ENCODE measurements at places on chromosomes 7 and 10.
A peak's percentile ranks its signal among the peaks of the same experiment; 100 is the strongest.

- no peak for DNase-seq
These were observed 117.4 kb downstream of the VIPR2 start for GRCh38 chr7:159027056-159027788.

DNA sequence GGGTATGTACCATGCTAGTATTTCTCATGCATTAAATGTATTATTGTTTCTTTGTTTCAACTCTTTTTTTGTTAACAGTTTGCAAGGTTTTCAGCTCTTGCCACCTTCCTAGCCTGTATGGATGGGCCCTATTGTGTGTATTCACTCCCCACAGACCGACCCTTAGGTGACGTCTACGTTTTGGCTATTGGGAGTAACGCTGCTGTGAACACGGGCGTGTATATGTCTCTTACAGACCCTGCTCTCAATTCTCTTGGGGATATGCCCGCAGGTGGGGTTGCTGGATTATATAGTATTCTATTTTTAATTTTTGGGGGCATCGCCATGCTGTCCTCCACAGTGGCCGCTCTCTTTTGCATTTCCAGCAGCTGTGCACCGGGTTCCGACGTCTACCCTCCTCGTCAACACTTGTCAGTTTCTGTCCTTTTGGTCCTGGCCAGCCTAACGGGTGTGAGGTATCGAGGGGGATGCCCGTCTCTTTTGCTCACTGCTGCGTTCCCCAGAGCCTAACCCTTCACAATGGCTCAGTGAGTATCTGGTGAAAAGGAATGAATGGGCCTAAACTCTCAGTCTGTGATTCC is 64.1 kb upstream of the GNA12 start:
- no peak for DNase-seq

DNA sequence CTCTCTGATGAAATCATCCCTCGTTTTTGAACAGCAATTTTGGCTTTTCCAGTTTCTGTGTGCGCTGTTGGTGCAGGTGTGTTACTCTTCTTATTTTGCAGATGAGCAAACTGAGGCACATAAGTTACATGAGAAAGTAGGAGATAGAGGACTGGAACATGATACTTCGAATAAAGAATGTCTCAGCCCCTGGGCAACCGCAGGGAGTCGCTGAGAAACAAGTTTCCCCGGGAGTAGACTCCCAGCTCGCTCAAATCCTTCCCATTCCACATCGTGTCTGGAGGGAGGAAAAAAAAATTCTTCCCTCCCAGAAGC is 18.0 kb downstream of the MXI1 start:
- DNase-seq: no peak

DNA sequence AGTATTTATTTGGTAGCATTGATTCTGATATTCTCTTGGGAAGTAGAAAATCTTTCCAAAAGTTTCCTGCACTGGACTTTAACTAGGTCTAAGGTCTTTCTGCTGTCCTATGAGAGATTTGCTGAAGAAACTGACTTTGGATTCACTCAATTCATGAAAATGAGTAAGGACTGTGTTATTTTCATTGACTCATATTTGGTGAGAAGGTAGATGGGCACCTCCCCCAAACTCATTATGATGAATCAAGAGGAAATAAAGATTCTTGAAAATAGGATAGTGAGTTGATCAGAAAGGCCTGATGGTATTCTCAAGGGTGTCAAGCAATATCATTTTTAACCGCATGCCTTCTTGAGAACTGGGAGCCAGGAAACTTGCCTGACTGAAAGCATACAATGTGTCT is 110.3 kb downstream of the RNF133 start:
- DNase-seq: no peak

GRCh38 chr10:89621438-89621837 is 23.6 kb downstream of the PANK1 start:
- no peak for DNase-seq

DNA sequence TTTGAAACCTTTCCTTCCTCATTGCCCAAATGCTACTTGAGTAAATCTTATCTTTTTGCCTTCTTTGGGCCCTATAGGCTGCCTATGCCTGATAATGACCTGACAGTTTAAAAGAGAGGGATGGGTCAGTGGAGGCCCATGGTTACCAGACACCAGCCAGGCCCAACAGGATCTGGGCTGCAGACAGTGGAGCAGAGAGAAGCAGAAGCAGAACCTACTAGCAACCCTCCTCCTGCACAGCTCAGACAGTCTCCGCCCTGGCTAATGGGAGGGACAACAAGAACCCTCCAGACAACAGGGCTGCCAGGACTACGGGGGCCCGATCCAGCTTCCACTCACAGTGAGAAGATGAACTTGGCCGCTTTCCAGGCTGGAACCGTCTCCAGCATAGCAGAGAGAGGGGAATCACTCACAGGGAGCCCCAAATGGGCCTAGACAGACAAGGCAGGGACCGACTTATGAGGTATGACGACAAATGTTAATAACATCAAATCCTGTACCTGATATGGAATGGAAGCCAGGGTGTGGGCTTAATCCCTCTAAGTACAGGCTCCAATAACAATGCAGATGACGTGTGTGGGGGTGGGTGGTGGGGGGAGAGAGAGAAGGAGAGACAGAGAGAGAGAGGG is 31.7 kb upstream of the DGKI start:
- DNase-seq: no peak

DNA sequence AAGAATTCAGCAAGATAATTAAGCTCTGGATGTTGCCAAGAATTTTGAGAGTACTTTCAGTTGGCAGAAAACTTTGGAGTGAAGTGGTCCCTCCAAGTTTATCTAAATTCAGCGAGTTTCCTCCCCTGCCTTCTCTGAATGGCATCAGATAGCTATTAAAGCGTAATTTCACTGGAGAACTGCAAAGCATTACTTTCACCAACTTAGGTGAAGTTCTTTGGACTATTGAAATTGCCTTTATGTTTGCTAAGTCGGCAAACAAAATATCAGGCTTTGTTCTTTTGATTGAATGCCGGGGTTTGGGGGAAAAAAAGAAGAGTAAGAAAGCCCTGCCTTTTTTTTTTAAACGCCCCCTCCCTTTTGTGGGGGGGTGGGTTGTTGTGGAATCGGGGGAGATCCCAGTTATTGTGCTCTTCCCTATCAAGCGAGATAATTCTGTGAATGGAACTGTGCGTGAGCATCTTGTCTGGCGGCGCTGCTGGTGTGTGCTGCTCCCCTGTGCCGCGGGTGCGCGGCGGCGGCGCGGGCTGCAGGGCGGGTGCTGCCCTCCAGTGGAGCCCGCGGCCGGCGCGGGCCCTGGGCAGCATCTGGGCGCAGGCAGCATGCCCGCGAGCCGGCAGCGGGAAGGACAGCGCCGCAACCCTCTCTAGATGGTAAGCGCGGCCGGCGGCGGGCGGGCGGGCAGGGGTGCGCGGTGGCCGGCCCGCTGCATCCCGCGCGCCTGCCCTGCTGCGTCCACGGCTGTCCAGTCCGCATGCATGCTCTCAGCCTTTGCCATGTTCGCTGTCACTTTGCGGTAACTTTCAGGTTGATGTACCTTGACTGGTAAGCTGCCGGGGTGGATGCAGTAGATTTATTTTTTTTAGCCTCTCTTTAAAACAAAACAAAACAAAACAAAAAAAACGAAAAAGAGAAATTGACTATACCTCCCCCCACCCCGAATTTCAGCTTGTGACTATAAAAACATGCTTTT is 176.5 kb downstream of the TCF7L2 start:
- DNase-seq: peak; percentile 83

DNA sequence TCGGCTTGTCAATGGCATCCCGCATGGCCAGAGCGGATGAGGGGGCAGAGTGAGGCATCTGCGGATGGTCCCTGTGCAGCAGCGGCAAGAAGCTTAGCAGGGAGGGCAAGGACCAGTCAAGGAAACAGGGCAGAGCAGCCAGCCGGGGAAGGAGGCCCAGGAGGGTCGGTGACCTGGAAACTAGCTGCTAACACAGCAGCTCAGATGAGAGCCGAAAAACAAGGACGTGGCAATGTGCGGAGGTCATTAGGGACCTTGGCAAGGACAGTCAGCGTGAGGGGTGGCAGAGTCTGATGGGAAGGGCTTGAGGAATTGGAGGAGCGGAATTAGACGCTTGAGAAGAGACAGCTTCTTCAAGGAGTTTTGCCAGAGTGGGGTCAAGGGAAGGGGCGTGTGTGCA is 20.1 kb upstream of the SH2B2 start:
- no peak for DNase-seq

- DNase-seq: peak; percentile 62
These were observed 42.6 kb downstream of the FAM20C start for GRCh38 chr7:234708-235553.

DNA sequence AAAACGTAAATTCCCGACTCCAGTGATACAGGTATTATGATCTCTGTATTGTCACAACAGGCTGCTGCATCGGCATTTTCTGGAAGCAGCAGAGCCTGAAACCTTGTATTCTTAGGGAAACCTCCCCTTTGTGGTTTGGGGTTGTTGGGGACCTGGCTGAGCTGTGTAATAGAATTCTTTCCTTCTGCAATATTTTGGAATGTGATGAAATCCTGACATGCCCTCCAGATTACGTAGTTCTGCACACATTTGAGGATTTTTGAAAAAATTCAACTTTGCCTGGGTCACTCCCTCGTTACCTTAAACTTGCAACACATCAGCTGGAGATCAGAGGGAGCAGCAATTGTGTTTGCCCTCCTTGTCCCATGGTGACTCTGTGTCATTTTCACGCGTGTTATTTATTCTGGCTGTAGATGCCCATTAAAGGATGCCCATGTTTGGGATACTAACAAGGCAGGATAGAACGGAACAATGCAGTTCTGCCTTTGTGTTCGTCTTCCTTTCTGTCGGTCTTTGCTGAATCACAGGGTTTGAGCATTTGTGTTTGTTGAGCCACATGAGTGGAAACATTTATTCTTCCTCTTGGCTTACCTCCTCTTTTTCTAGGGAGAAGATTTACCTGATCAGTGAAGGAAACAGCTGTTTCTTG is 181.7 kb downstream of the TCF7L2 start:
- DNase-seq: peak; percentile 84

DNA sequence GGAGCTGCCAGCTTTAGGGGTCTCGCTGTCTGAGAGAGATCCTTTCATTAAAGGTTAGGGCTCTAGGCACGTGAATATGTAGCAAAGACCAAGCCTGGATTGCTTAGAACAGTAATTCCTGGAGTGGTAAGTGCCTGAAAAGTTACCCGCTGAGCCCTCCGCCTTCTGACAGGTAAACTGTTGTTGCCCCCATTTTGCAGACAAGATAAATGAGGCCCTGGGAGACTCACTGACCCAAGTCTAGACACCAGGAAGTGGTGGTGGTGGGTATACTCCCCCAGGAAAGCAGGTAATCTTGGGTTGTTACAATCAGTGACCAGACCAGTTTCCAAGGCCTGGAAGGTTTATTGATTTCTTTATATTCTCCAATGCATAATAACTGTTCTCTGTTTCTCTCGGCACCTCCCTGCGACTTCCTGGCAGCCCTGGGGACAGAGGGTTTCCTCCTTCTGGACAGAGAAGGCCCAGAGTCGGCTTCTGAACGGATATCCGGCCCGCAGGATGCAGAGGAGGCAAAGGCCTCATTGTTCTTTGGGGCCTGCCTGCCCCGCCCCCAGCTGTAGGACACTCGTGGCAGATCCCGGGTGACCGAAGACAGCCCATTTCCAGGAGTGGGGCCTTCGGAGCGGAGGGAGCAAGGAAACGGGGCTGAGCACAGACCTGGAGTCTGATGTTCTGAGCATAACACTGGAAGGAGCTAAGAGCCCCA is 1.3 kb upstream of the GRK5 start:
- DNase-seq: no peak

- peak; percentile 30 for DNase-seq
These were observed 6.9 kb downstream of the ATP5MF start for GRCh38 chr7:99459087-99459486.

GRCh38 chr7:17123020-17123419 is 175.4 kb upstream of the AHR start:
- DNase-seq: peak; percentile 74

DNA sequence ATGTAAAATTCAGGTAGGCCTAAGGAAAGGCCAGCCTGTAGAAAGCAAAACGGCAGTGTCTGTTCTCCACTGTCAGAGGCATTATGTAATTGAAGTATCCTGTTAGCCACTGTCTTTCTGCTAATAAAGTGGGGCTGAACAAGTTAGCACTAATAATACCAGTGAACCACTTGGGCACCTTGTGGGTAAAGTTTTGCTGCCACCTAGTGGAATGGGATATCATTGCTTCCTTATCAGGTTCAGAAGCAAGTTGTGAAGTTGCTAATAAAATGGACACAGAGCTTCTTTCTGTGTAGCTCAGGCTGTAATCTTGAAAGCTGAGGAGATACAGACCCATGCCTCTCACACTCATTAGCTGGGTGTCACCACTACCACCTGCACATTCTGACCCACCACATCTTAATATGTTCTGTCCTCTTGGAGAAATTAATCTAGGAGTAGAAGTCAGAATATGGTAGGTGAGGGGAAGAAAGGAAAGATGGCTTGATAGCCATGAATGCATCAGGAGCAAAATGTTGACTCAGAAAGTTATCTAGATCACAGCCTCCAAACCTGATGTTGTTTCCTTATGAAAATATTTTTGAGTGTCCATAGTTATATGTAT is 175.1 kb downstream of the SEPTIN7 start:
- DNase-seq: peak; percentile 54

DNA sequence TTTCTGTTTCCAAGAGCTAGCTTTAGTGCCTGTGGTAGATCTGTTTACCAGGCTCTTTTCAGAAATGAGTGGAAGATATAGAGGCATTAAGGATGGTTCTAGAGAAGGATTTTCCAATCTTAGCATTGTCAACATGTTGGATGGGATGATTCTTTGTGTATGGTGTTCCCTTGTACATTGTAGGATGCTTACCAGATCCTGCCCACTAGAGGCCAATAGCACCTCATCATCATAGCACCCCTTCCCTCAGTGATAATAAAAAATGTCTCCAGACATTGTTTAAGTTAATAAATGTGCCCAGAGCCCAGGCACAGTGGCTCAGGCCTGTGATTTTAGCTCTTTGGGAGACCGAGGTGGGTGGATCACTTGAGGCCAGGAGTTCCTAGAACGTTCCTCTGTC is 121.2 kb downstream of the ANKRD30A start:
- no peak for DNase-seq

DNA sequence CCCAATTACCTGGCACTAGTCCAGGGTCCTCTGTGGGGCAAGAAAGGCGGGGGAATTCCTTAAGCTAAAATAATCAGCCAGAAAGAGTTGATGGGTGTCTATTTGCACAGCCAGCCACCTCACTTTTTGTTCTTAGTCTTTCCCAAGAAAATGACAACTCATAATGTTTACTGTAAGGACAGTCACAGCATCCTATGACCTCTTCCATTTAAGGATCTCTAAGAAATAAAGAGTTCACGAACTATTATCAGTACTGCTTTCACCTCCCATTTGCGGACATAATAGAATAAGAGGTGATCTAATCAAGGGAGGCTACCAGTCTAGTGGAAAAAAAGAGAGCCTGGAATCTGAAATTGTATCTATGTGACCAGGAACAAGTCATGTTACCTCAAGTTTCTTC is 72.4 kb upstream of the LRRC17 start:
- DNase-seq: no peak

DNA sequence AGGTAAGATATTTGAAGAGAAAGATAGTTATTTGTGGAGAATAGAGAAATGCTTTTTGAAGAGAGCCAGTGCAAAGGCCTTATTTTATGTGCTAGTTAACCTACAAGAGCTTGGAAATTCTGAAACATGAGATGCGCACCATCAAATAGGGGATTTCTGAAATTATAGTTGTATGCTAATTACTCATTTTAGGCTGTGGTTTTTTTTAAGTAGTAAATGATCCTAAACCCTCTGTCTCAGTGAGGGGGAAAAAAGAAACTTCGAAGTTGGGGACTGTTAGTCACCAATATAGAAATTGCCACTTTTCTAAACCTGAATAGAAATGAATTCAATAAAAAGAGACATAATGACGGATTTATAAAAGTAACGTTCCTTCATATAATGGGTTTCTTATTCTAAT is 119.3 kb upstream of the MDFIC start:
- no peak for DNase-seq

Measured in AG08395 (cell line).